AG08395 (cell line): ENCODE measurements at places on chromosomes 12 and 14.

- DNase-seq, result no peak
Observed at GRCh38 chr12:38053655-38054464, 262.7 kb upstream of the ALG10B start.

- peak; percentile 62 for DNase-seq
Observed at GRCh38 chr12:96136161-96136560, 58.0 kb upstream of the ELK3 start.

DNA sequence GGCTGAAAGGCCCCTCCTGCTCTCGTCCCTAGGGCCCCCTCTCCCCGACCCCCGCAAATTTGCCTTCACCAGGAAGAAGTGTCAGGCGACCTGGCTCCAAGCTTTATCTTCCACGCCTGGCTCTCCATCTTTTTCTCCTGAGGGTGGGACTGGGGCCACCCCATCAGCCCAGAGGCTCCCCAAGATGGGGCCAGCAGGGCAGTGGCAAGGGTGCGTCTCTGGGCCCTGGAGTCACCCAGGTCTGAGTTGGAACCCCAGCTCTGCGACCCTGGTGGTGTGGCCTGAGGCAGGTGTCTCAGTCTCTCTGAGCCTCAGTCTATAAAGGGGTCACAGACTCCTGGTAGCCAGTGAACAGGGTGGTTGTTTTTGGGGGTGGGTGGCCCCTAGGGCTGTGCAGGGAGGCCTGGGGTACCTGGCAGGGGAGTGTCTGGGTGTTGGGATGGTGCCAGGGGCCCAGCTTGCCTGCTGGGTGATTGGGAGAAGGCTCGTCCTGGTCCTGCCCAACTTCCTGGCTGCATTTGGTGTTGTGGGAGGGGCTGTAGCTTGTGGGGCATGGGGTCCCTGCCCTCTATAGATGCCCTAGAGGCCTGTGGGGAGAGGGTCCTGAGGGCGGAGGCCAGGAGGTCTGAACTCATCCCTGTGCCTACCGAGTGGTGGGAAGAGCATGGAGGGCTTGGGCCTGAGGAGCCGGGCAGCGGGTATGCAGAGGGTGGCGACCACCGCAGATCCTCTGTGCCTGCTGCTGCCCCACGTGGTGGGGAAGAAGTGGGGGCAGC lies 7.6 kb downstream of the KIF26A start:
- no peak for DNase-seq

DNA sequence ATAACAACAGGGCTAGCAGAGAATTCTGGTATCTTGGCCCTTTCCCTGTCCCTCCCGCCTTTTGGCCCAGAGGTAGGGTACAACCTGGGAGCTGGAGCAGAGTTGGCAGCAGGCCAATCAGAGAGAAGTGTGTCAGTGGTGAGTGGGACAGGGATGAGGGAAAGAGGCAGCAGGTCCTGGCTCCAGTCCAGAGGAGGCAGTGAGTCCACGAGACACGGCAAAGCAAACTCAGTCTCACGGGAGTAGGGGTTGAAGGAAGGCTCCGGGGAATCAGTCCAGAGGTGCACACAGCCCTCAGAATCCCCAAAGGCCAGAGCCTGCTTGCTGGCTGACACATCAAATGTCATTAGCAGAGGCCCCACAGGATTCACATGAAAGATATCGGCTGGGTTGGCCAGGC lies 7.3 kb downstream of the PAN2 start:
- DNase-seq, result no peak

GRCh38 chr14:78445275-78445674 lies 275.1 kb downstream of the NRXN3 start:
- DNase-seq, result no peak

DNA sequence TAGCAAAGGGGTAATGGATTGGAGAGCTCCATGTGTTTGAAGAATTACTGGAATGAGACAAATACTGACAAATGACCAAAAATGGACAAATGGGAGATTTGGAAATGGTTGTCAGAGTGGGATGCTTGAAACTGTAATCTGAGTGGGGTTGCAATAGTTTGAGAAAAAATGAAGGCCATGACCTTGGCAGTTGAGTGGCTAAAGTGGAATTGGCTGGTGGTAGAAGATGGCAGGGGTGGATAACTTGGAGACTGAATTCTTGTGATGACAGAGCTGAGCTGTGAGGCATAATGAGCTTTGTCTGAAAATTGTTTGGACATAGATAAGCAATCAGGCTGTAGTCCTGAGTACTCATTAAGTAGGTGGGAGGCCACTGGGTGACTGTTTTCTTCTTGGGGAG lies 222.5 kb upstream of the PRICKLE1 start:
- DNase-seq, result no peak

DNA sequence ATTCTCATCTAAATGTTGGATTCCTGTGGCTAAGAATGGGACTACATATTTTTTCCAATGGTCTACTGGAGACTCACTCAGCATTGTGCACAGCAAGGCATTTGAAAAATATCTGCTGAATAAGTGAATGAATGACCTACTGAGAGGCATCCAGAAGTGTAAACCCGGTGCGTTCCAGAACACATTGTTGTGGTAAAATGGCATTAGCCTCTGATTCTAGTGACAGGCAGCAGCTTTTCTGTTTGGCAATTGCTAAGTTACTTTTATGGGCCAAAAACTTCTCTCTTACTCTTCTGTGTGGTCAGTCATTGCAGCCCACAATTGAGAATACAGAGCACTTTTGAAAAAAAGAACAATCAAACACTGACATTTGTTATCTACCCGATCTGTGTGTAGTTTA lies 36.5 kb downstream of the WIF1 start:
- DNase-seq, result no peak

DNA sequence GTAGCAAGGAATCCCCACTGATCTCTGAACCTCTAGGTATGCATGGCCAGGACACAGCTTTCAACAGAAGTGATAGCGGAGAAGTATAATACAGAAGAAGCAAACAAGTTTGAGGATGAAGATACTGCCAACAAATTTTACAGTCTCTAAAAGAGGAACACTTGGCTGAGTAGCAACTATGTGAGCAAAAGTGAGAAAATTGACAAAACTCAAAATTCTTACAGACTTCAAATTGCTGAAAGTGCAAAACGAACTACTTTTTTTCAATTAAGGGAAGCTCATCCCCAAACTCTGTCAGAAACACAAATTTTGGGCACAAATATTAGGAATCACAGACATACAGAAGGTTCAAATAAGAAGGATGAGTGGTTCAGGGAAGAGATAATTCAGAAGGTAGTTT lies 1324.6 kb downstream of the LRFN5 start:
- DNase-seq, result no peak

DNA sequence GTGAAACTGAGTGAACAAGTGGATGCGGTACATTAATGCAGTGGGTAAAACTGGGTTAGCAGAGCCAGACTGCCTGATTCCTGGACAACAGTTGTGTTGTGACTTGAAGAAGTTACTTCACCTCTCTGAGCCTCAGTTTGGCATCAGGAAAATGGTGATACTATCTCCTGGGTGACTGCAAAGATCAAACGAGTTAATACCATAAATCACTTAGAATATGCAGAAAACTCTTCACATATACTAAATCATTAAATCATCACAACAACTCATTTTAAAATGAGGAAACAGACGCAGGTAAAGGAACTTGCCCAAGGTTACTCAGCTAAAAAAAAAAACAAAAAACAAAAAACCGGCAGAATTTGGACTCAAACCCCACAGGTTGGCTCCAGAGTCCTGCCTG lies 811 bp downstream of the MTERF2 start:
- no peak for DNase-seq

DNA sequence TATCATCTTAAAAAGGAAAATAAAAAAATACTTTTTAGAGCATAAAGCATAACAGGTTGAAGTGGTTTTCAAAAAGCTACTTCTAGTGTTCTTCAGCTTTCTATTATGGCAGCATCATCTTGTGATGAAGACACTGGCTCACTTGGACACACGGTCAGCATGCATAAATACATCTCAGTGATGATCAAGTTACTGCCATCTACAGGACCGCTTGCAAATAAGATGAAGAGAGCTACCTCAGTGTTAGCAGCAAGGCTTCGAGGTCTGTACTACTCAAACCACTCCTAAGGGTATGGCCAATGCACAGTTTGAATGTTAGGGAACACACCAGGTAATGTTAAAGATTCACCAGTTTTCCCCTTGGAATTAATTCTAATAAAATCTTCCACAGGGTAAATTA lies 58.8 kb downstream of the GALC start:
- DNase-seq, result no peak

DNA sequence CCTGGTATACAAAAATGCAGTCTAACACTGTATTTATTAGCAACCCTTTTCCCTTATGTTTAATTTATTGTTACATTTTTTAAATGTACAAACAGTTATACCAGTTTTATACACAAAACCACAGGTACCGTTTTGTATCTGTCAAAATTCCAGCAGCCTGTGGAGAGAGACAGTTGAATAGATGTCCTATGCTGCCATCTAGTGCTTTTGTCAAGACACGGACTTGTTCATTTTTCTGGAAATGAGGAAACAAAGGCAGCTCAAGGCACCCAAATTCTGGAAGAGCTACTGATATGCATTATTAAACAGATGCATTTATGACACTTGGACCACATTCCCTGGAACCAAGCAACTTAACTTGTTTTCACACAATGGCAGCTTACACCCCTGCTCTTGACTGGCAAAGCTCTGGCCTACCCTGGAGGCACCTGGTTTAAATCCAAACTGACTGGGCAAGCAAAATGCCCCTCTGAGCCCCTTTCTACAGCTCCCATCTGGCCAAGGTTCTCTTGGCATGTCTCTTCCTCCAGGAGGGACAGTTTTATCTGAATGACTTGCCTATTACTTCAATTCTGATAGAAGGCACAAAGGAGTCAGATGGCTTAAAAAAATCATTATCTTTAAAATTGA lies 286.9 kb upstream of the PRKD1 start:
- peak; percentile 61 for DNase-seq

DNA sequence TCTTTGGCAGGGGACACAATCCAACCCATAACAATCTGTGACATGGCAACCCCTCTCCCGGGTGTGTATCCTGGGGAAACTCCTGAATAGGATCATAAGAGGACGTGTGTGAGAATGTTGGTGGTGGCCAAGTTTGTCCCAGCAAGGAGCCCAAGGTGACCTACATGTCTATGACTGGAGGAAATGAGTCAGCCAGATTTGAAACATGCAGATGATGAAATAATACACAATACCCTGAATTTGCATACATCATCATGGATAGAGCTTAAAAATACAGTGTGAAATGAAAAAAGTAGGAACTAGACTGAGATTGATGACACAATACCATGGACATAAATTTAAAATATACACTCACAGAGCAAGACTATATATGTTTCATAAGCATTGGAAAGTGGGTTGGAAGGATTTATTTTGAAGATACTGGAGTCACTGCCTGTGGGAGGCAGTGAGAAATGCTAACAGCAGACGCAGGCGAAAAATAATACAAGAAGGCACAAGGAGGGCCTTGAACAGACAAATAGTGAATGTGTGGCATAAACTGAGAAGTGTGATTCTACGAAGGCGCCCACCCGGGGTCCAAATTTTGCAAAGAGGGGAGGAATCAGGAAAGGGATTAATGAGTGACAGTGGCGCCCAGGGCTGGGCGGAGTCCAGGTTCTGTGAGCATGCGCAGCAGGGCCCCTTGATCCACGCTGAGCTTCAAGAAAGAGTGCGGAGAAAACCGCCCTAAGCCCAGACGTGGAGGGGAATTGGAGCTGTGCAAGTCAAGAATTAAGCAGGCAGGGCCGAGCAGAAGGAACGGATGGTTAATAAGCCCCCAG lies 7.0 kb upstream of the MAP1LC3B2 start:
- DNase-seq, result peak; percentile 41

GRCh38 chr12:27300226-27300625 lies 32.4 kb upstream of the BMAL2 start:
- DNase-seq, result no peak

DNA sequence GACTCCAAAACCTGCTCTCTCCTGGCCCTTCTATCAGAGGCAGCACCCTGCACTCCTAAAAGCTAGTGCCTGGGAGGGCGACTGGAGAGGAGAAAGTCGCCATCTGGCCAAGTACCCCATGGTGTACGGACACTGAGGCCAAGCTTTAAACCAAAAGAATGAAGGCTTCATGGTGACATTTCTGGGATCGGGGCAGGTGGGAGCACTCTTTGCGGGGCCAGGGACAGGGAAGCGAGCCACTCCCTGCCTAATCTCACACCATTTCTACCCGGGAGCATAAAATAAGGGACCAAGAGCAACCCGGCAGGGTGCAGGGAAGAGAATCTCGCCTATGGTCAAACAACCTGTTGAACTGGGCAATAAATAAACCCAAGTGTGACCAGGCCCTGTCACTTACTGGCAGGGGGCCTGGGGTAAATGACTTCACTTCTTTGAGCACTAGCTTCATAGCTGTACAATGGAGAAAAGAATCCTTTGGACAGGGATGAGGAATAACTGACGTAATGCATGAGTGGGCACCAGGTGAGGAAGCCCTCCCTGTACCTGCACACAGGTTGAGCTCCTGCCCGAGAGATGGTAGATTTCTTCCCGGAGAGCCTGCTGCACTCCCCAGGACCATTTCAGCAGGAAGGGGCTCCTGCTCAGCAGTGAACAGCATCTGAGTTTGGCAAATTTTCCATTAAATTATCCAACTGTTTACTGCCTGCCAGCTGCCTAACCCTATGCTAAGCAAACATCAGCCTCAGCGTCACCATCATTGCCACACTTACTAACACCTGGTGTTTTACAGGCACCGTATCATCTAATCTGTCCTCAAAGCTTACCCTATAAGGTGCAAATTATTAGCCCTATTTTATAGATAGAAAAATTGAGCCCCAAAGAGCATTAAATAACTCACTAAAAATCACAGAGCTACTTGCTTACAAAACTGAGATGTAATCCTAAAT lies 2.0 kb downstream of the SERPINA1 start:
- no peak for DNase-seq

- DNase-seq, result peak; percentile 74
Observed at GRCh38 chr14:74425525-74426201, 347 bp downstream of the SYNDIG1L start.

DNA sequence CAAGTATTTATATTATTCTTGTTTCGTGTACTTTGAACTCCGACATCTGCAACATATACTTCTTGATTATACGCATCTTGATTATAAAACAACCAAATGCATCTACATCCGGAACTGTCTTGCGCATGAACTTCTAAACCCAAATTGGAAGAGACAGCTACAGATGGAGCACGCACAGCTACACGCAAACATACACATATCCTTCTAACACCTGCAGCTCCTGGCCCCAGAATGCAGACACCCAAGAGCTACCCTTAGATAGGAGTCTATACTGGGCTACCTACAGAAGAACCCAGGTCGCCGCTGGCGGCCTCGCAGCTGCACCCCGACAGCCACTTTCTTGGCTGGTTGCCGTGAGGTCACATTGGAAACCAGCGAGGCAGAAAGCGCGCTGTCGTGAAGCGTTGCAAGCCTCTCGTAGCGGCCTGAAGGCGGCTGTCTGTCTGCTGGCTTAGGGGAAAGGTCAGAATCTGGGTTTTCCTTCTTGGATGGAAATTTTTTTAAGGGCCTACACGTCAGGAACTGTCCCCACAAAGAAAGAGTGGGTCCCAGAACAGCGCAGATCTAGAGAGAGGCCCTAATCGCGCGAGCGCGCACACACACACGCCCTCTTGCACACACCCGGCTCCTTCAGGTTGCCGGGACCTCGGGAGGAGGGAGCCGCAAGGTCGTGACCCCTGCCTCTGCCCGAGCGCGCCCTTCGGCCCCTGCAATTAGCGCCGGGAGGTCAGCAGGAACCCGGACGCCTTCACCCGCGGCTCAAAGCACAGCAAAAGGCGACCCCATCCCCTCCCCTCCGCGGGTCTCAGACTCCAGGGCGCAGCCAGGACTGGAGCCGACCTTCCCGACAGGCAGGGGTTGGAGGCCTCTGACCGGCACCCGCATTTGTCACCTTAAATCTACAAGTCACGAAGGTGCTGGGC lies 17.0 kb downstream of the TBX3 start:
- no peak for DNase-seq

- DNase-seq, result no peak
Observed at GRCh38 chr14:90263748-90264449, 7.5 kb downstream of the PSMC1 start.

- DNase-seq, result no peak
Observed at GRCh38 chr12:65949971-65950370, 125.7 kb downstream of the HMGA2 start.
